Lower leg skin (tissue), 4 donors: ENCODE measurements at places on chromosomes 12 and 14. TPM values are rescaled to one million over a fixed set of nuclear protein-coding genes. Genes with fewer than 3 reads are reported as not detected.

CMA1 gene
- total RNA-seq = 1.2 TPM

CYP27B1 gene
- total RNA-seq = 0.72 TPM

ABCC9 gene
- total RNA-seq = 4.8 TPM

DENND5B gene
- total RNA-seq = 5.5 TPM

OR6C6 gene
- not detected for total RNA-seq

SLC17A8 gene
- total RNA-seq = not detected

ARPC3 gene
- total RNA-seq = 224 TPM

TCHP gene
- total RNA-seq = 61.5 TPM

MORN3 gene
- total RNA-seq = 2.3 TPM

OR11G2 gene
- total RNA-seq = not detected

SPIC gene
- total RNA-seq = 0.22 TPM

NT5DC3 gene
- 3.9 TPM for total RNA-seq

FOXA1 gene
- total RNA-seq = 2.7 TPM

DTX1 gene
- 3.8 TPM for total RNA-seq

CISTR gene
- total RNA-seq = not detected

CCDC88C gene
- 9.7 TPM for total RNA-seq

CPM gene
- 149 TPM for total RNA-seq

KRT73 gene
- total RNA-seq = 3.0 TPM

DLK1 gene
- total RNA-seq = not detected

FAM186B gene
- total RNA-seq = 0.21 TPM

EPS8 gene
- total RNA-seq = 32.9 TPM

GPR68 gene
- total RNA-seq = 1.3 TPM

PAN2 gene
- 25.7 TPM for total RNA-seq

PIP4P1 gene
- 26.0 TPM for total RNA-seq

HOXC4 gene
- 3.9 TPM for total RNA-seq

PTGDR gene
- not detected for total RNA-seq

YEATS4 gene
- total RNA-seq = 17.0 TPM

ERBB3 gene
- total RNA-seq = 196 TPM

TAS2R50 gene
- 0.42 TPM for total RNA-seq

MYF6 gene
- not detected for total RNA-seq

CLEC12A gene
- 0.51 TPM for total RNA-seq
